Gastrocnemius medialis (tissue), 4 donors: ENCODE measurements at places on chromosomes 6 and 20. TPM values are rescaled to one million over a fixed set of nuclear protein-coding genes. Genes with fewer than 3 reads are reported as not detected.

DNA sequence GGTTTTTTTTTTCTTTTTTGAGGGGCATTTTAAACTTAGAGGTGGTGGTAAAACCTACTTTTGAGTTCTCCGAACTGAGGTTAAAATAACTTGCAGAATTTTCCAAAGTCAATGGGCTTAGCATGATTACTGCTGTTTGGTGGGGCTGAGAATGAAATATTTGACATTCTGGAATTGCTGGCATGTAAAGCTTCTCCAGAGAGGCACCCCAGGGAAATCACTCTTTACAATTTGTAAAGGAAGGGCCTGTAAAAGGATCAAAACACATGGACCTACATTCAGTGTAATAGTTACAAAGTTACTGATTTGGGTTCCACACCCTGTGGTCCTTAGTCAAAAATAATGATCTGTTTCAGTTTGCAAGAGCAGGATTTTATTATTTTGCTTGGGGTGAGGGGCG, 5.5 kb downstream of the FAM217B start:
- DNase-seq, result no peak

- DNase-seq, result no peak
Observed at GRCh38 chr6:53326372-53327016, 22.3 kb downstream of the ELOVL5 start.

DNA sequence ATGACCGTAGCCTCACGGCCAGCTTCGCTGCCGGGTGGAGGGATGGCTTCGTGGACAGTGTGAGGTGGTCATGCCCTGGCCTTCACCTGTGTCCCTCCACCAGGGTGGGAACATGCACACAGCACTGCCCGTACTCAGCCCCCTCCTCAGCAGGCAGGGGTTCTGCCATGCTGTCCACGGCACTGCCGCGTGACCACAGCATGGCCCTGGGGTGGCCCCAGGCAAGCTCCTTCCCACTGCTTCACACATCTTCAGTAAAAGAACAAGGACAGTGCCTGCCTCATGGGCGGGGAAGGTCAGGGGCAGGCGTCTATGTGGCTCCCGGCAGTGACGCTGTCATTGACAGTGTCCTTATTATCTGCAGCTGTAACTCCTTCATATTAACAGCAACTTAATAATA, 205.9 kb downstream of the TAF4 start:
- no peak for DNase-seq

GRCh38 chr6:121435444-121436069, at the start of gene GJA1:
TSS of gene GJA1 (plus strand) at chr6:121435646. CDS start at chr6:121446848, 11,202 bp downstream.
- peak; percentile 25 for DNase-seq

- no peak for DNase-seq
Observed at GRCh38 chr20:48760403-48760983, 67.3 kb downstream of the PREX1 start.

- DNase-seq, result peak; percentile 84
Observed at GRCh38 chr6:41713159-41713649, 22.2 kb downstream of the TFEB start.

DNA sequence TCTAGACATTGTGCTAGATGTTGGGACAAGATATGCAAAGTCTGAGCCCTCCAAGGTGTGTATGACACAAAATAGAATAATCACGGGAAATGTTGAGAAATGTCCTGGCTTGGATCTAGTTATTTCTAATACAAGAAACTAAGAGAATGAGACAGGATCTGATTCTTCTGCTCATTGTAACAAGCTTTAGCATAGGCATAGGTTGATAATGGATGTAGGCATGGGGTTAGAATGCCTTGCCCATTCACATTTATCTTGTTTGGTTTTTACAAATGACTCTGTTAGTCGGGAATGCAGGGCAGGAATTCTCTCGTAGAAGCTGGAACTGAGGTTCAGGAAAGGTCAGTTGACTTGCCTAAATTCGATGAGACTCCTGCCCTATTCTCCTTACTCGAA, 1.5 kb upstream of the SLC26A8 start:
- no peak for DNase-seq

- no peak for DNase-seq
Observed at GRCh38 chr20:10023911-10024310, 10.9 kb upstream of the ANKEF1 start.

- no peak for DNase-seq
Observed at GRCh38 chr20:2820896-2821869, 5.0 kb downstream of the TMEM239 start.

DNA sequence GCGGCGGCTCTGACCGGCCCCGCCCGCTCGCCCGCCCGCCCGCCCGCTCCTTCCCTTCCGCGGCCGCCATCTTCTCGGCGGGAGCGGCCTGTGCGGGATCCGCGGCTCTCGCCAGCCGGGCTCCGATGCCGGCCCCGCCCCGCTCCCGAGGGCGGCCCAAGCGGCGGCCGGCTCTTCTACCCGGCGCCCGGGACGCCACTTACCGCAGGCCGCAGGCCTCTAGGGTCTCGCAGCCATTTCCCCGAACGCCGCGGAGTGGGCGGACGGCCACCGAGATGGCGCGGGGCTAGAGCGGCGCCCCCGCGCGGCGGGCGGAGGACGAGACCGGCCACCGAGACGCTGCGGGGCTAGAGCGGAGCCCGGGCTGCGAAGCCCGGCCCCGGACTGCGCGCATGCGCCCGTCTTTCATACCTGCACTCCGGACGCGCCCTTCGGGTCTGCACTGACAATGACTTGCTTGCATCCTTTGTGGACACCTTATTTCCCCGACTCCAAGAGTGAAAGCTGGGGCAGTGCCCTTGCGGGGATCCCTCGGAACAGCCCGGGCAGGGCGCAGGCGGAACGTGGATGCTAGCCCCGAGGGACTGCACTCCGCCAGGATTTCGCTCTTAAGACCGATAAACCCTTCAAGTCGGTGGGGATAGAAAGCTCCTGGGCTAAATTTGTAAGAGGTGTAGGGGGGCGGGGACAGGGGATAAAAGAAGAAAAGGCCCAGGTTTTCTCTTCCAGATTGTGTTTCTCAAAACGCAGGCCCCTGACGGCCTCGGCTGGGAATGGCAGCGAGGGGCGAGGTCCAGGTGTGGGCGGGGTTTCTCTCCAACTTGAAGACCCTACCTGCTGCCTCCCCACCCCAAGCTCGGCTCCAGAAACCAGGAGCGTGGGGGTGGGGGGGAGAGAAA, at the start of gene DIDO1:
TSS of gene DIDO1 (minus strand) at position 277 of the 899 bp plus-strand sequence.
- peak; percentile 82 for DNase-seq

- DNase-seq, result no peak
Observed at GRCh38 chr20:62265365-62265764, 27.0 kb downstream of the OSBPL2 start.

The MYCT1 gene
- 13.7 TPM for total RNA-seq

The FOXQ1 gene
- total RNA-seq, result not detected

The SS18L1 gene
- total RNA-seq, result 19.8 TPM

The UCKL1 gene
- total RNA-seq, result 28.4 TPM

The MEP1A gene
- total RNA-seq, result not detected

The CASS4 gene
- not detected for total RNA-seq

The KCNK17 gene
- not detected for total RNA-seq
